ENCODE measurements at places on chromosomes 5 and 9.

GRCh38 chr5:100746730-100747129, 156.4 kb downstream of the ST8SIA4 start:
- no peak for DNase-seq

DNA sequence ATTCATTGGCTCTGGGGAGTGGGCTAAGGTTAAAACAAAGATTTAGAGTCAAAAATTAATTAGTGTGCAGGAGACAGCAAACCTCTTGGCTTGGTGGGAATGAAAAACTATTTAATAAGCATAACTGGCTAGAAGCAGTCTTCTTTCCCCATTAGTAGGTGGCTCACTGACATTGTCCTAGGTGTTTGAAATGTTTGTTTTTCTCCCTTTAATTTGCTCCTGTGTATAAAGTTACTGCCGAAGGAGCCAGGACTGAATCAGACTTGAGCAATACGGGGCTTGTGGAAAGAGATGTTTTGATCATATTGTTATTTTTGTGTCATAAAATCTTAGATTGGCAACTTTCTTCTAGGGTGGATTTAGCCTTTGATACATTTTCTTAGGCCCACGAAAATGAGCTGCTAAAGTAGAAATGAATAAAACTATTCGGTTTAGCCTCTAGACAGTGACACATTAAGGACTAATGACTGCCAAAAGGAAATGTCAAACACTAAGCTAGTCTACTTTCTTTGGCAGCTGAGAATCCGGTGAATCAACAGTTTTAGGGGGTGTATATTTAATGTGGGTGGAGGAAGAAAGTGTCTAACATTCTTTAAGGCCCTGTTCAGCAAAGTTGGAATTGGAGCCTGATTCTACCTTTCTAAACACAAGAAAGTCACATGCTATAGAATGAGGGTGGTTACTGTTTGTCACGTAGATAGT, 30.2 kb downstream of the LRRTM2 start:
- peak; percentile 44 for DNase-seq

DNA sequence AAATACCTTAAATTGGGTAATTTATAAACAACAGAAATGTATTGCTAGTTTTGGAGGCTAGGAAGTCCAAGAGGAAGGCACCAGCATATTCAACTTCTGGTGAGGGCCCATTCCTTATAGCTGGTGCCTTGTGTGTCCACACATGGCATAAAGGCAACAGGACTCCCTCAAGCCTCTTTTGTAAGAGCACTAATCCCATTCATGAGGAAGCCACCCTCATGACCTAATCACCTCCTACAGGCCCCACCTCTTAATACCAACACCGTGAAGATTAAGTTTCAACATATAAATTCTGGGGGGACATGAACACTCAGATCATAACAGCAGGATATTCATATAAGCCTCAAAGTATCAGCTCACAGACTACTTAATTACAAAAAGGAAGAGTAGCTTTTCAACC, 4.0 kb upstream of the PLAC8L1 start:
- DNase-seq, result no peak

GRCh38 chr9:37452611-37453010, 12.6 kb downstream of the ZBTB5 start:
- DNase-seq, result no peak

DNA sequence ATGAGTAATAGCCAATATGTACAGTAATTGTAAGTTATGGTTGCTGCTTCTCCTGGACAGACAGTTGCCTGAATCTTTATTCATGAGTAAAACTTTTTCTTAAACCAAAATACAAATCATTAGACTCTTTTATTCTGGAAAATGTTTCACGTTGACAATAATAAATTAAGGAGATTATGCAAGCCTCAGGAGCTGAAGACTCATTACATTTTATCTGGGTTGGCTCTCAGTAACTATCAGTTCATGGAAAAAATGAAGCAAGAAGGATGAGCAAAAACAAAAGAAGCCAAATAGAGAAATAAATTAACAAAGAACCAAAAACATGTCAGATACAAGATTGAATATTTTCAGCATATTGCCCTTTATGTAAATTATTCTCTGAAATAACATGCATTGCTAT, 88.9 kb upstream of the PRR16 start:
- peak; percentile 33 for DNase-seq

DNA sequence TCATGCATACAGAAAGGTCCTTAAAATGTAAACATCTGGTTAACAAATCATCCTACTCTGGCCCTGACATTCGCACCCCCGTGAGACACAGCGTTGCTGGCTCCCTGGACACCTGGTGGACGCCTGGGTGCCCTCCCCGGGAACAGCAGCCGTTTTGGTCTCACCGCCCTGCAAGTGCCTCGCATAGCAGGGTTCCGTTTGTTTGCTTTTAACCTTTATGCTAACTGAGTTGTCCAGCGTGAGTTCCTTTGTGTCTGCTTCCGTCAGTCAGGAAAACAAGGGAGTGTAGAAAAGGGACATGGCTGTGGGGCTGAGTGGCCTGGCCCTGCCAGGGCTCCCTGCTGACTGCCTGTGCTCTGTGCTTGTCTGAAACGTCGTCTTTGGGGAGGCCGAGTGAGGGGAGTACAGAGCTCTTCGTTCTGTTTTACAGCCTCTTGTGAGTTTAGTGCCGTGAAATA, 91.8 kb upstream of the CACNA1B start:
- DNase-seq, result no peak

GRCh38 chr5:163362840-163363371, 74.5 kb upstream of the CCNG1 start:
- no peak for DNase-seq

- no peak for DNase-seq
Measured at GRCh38 chr9:77912895-77913693, 118.5 kb downstream of the GNAQ start.

- DNase-seq, result no peak
Measured at GRCh38 chr9:129981180-129981907, 61.6 kb downstream of the FNBP1 start.

DNA sequence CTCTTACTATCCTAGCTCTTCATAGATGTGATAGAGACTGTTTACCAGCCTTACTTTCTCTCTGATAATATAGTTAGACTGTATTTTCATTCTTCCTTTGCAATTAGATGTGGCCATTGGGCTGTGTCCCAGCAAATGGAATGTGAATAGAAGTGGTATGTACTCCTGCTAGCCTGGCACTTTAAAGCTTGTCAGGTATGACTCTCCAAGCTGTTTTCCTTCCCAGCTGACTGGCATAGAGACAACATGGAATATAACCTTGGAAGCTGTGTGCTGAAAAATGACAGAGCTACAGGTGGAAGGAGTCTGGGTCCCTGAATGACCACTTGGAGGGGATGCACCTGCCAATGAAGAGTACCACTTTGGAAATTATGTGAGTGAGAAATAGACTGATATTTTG, 116.2 kb downstream of the DIRAS2 start:
- DNase-seq, result no peak

GRCh38 chr5:53820802-53821171, 260.3 kb downstream of the NDUFS4 start:
- DNase-seq, result no peak

GRCh38 chr5:172010278-172010677, 3.8 kb upstream of the FBXW11 start:
- DNase-seq, result no peak

GRCh38 chr9:132630811-132631210, 39.0 kb downstream of the DDX31 start:
- DNase-seq, result no peak

- no peak for DNase-seq
Measured at GRCh38 chr9:71820403-71820921, 52.1 kb upstream of the CEMIP2 start.

DNA sequence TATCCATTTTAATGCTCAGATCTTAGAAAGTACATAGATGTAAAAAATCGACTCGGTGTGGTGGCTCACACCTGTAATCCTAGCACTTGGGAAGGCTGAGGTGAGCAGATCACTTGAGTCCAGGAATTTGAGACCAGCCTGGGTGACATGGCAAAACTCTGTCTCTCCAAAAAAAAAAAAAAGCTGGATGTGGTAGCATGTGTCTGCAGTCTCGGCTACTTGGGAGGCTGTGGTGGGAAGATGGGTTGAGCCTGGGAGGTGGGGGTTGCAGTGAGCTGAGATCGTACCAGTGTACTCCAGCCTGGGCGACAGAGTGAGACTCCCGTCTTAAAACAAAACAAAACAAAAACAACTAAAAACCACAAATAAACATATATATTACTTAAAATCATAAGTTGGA, 61.4 kb downstream of the RASA1 start:
- DNase-seq, result no peak

GRCh38 chr5:154189819-154190594, 526 bp upstream of the GALNT10 start:
- DNase-seq, result no peak

- DNase-seq, result no peak
Measured at GRCh38 chr9:93575796-93576257, 557 bp upstream of the PHF2 start.

DNA sequence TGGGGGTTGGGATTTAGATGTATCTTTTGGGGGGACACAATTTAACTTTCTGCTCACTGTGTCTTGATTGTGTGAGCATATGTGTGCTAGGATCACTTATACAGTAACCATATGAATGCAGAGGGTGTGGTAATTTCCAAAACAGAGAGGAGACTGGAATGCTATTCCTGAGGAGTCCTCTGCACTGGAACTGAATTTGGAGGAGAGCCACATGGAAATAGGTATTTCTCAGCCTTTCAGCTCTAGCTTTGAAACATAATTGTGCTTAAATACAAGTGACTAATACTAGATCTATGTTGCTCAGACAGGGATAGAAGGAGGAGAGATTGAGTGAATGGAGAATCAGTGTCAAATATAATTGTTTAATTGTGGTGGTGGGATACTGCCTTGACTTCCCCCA, 45.5 kb downstream of the FOCAD start:
- DNase-seq, result no peak

Measured in AG09309 (cell line).